ENCODE measurements at places on chromosomes 2 and 18. TPM values are rescaled to one million over a fixed set of nuclear protein-coding genes. Genes with fewer than 3 reads are reported as not detected.
A peak's percentile ranks its signal among the peaks of the same experiment; 100 is the strongest.

DNA sequence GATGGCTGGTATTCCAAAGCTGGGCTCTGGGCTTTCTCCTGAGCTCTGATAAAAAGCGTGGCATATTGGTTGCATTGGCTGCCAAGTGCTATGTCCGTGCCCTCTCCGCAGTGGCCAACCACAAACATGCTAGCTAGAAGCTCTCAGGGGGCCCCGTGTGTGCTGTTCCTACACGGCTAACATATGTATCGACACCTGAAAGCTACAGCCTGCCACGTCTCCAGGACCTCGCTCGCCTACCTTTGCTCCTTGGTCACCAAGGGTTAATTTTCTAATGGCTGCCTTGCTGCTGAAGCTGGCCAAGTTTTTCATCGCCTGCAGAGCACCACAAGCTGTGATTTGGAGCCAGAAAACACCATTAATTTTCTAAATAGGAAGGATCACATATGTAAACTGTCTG, 888.4 kb downstream of the BCL11A start:
- DNase-seq: no peak

DNA sequence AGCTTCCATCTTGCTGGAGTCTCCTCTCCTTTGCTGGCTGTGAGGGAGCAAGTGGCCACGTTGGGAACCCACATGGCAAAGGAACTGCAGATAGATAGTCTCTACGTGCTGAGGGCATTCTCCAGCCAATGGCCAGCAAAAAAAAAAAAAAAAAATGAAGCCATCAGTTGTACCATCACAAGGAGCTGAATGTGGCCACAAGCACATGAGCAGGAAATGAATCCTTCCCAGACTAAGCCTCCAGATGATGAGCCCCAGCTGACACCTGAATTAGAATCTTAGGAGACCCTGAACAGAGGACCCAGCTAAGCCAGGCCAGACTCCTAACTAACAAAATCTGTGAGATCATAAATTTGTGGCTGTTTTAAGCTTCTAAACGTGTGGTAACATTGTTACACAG, 57.9 kb downstream of the SPIRE1 start:
- DNase-seq: no peak

DNA sequence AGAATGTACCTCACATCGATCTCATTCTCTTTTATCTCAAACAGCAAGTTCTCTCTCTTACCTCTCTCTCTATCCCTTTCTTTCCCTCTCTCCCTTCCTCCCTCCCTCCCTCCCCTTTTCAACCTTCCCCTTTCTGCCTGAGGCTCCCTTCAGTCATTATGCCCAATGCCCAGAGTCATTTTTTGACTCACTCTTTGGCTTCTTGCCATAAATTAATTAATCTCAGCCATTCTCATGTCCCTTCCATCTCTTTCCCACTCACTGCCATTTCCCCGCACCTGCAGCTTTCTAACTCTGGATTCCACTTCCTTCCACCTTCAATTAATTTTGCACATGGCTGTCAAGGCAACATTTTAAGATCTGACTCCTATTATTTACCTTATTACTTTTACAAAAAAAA, 60.1 kb downstream of the EVA1A start:
- DNase-seq: no peak

The FEZ2 gene
- total RNA-seq: 62.8 TPM

- DNase-seq: no peak
These were observed 176.9 kb downstream of the BCL2 start for GRCh38 chr18:63142594-63143225.

- DNase-seq: no peak
These were observed 753 bp upstream of the HOXD3 start for GRCh38 chr2:176156301-176156806.

GRCh38 chr2:229045671-229046070, 225.4 kb downstream of the PID1 start:
- DNase-seq: no peak

GRCh38 chr2:60742419-60742818, 13.6 kb upstream of the PAPOLG start:
- DNase-seq: no peak

GRCh38 chr2:53508667-53509066, 258.9 kb upstream of the CHAC2 start:
- no peak for DNase-seq

The CHAC2 gene
- total RNA-seq: 0.57 TPM

GRCh38 chr2:38650012-38650411, 15.9 kb upstream of the GALM start:
- DNase-seq: no peak

The TMEM37 gene
- not detected for total RNA-seq

The C2orf66 gene
- total RNA-seq: not detected

The RTP5 gene
- total RNA-seq: not detected

GRCh38 chr2:26457695-26458364, 20.1 kb downstream of the OTOF start:
- no peak for DNase-seq

The CIDEA gene
- total RNA-seq: not detected

GRCh38 chr2:9565436-9566153, 10.0 kb upstream of the ADAM17 start:
- DNase-seq: peak; percentile 96

The CYTIP gene
- 0.82 TPM for total RNA-seq

DNA sequence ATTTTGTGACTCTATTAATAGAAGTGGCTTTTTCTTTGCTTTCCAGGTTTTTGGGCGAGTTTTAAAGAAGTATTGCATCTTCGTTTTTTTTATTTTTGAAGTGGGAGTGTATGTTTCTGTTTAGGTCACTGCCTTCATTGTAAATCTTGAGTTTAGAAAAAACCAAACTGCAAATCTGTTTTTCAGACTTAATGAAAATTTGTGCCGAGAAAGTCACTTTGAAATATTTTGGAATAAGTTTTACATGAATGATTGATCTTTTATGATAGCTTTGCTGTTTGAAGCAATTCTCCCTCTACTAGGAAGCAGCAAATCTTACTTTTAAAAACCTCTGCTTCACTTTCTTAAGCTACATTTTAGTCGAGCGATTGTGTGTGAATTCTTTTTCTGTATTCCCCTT, 2.2 kb downstream of the SMAD4 start:
- no peak for DNase-seq

DNA sequence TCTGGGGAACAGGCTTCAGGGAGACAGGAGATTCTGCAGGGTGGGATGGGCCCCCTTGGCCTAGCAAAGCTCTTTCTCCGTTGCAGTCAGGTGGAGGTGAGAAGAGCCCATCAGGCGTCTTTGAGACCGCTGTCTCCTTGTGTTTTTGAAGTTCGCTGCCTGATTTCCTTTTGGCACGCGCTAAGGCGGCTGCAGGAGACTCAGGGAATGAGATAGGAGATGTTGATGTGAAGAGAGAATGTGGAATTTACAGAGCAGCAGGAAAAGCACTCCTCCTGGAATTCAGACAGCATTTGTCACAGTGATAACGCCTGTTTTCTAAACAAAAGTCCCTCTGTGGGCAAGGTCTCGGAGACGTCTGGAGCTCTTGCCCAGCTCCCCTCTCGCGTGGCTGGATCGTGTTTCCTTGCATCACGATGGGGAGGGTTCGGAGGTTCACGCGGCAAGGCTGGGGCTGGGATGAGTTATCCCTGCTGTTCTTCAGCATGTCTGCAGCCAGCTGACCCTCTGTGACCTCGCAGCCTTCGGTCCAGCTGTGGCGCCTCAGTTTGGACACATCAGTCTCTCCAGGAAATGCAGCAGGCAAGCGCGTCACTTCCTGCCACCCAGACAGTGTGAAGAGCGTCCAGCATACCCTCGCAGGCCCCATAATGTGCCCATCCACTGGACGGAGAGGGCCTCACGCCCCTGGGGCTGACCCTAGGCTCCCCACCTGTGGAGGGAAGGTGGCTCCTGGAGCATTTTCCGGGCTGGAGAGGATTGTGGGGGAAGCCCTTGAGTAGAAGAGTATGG, 30.2 kb downstream of the GLI2 start:
- peak; percentile 99 for DNase-seq

GRCh38 chr18:51069885-51070284, 39.9 kb downstream of the SMAD4 start:
- DNase-seq: no peak

The CXCR2 gene
- not detected for total RNA-seq

The GRHL1 gene
- 1.3 TPM for total RNA-seq
